CD4-positive, alpha-beta T cell treated with Interleukin-12 subunit alpha and Interleukin-12 subunit beta, for 1 hour (primary cell): ENCODE measurements at places on chromosomes 11 and 22.
A peak's percentile ranks its signal among the peaks of the same experiment; 100 is the strongest.

- DNase-seq = no peak
Observed at GRCh38 chr11:86043765-86044503, 24.9 kb downstream of the PICALM start.

GRCh38 chr11:63765688-63766241 is 2.8 kb downstream of the ZFTA start:
- no peak for DNase-seq

DNA sequence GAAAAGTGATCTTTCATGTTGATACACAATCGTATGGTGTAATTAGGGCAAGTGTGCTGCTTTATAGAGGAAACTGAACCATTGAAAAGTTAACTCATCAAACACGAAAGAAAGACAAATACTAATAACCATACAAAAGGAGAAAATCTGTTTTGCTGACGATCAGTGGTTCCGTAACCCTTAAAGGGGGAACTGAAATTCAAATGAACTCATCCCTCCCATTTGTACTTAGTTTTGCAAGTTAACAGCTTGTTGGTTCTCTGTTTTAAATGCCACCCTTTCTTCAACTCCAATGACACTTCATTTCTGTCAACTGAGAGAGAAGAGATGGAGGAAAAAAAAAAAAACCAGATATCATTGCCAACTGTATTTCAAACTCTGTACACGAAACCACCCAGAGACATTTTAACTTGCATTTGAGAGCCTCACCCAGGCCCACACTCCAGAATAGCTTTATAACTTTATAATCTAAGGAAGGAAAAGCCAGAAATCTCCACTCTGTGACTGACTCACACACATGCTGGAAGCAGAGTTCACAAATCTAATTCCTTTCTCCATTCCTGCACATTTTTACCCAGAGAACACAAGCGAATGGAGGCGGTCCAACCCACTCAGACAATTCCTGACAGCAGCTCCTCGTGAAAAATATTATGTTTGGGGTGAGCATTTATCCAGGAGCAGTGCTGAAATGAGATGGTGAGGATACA is 17.4 kb upstream of the CSNK2A3 start:
- DNase-seq = no peak

GRCh38 chr11:47724041-47724729 is 9.0 kb upstream of the AGBL2 start:
- no peak for DNase-seq

- peak; percentile 76 for DNase-seq
Observed at GRCh38 chr22:42169055-42169469, 38.5 kb upstream of the CYP2D6 start.

GRCh38 chr22:27252282-27253049 is 549.1 kb downstream of the MN1 start:
- DNase-seq = no peak

GRCh38 chr11:44964526-44965209 is 14.0 kb upstream of the TP53I11 start:
- DNase-seq = no peak

DNA sequence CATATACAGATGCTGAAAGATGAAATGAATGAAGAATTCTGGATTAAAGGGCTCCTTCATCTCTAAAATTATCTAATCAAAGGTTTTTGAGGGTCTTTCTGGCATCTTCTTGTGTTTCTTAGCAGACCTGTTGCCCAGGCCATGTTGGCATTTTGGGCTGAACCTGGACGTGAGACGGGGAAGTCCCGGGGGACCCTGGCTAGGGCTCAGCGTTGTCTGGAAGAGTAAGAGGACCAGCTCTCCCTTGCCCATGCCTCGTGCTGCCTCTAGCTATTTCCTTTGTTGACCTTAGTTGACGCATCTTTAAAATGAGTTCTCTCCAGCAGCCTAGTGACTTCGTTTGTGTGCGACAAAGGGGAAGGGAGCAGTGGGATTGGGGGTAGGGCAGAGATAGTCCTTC is 152.2 kb downstream of the ST3GAL4 start:
- no peak for DNase-seq

- DNase-seq = no peak
Observed at GRCh38 chr11:19777377-19778102, 64.9 kb downstream of the NAV2 start.

GRCh38 chr22:17368554-17369438 is 464 bp upstream of the CECR2 start:
- no peak for DNase-seq

DNA sequence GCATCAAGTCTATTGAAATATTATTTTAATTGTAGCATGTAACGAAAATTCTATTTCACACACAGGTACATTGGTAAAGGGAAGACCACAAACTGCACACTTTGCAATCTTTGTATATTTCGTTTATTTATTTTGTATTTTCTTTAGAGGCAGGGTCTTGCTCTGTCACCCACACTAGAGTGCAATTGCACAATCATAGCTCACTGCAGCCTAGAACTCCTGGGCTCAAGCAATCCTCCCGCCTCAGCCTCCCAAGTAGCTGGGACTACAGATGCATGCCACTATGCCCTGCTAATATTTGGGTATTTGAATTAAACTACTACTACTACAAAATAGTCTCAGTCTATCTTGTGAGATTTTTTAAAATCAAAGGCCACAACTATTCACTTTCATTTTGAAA is 42.7 kb downstream of the GAB2 start:
- no peak for DNase-seq

DNA sequence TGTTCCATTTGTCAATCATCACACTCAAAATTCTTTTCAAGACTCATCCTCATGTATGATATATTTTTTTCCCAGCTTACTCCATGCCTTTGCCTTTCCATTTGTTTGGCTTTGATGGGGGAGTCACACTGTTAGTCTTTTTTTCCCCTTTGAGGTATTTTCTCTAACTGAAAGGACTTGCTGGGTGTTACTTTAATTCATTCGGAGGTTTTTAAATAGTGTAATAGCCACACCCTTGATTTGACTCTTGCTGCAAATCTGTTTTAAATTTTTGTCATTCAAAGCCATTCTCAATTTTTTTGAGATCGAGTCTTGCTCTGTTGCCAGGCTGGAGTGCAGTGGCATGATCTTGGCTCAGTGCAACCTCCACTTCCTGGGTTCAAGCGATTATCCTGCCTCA is 84.1 kb downstream of the C11orf87 start:
- no peak for DNase-seq

- DNase-seq = peak; percentile 69
Observed at GRCh38 chr22:42317008-42317407, 46.6 kb upstream of the TCF20 start.

- no peak for DNase-seq
Observed at GRCh38 chr11:110518809-110519514, 89.2 kb downstream of the FDX1 start.

DNA sequence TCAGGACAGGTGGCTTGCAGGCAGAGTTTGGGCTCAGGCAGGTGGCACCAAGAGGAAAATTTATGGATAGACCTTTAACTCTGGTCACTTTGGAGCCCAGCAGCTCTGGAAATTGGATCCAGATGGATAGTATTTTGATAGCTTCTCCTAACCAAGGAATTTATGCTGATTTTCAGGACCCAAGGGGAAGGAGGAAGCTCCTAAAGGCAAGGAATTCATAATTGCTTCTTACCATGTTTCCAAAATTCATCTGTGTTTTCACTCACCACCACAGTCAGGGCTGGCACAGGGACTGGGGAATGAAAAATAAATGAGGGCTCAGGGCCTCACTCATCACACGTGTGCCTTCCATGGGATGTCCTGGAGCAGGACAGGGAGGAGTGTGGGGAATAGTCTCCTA is 317.8 kb downstream of the ST3GAL4 start:
- DNase-seq = no peak

DNA sequence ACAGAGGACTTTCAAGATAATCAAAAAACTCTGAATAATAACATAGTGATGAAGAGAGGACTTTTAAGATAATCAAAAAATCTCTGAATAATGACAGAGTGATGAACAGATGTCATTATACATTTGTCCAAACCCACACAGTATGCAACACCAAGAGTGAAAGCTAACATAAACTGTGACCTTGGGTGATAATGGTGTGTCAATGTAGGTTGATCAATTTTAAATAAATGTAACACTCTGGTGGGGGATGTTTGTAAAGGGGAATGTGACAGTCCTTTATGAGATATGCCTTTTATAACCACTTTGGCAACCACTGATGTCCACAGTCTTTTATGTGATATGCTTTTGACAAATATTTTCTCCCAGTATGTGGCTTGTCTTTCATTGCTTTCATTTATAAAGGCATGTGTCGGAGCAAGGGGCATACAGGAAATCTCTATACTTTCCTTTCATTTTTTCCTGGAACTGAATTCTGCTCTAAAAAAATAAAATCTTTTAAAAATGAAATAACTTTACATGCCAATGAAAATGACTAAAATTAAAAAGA is 10.3 kb upstream of the OR9G1 start:
- no peak for DNase-seq

DNA sequence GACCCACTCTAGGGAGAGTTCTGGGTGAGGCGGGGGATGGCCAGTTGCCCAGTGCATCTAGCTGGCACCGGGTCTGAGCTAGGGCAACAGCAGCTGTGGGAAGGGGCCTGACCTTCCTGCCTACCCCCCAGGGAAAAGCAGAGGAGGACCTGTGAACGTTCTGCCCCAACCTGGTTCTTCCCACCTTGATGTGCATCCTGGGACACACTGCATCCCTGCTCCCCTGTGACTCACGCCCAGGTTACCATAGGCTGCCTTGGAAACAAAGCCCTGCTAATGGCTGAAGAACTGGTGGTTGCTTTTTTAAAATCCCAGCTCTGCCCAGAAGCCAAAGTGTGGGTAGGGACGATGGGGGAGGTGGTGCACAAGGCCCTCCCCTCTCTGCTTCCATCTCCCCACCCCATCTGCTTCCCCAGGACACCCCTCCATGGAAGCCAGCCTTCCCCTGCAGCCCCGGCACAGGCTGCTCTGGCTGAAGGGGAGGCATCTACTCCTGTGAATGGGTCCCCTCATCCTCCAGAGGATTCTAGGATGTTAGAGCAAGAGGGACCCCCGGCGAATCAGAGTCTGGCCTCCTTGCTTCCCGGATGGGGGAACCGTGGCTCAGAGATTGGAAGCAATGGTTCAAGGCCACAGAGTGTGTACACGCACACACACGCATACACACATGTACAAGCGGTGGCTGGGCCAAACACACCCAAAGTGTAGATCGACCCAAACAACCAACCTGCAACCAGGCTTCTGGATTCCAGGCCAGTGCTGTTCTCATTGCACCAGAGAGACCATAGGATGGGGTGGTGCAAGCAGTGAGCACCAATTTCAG is 7.6 kb upstream of the C11orf96 start:
- DNase-seq = no peak

DNA sequence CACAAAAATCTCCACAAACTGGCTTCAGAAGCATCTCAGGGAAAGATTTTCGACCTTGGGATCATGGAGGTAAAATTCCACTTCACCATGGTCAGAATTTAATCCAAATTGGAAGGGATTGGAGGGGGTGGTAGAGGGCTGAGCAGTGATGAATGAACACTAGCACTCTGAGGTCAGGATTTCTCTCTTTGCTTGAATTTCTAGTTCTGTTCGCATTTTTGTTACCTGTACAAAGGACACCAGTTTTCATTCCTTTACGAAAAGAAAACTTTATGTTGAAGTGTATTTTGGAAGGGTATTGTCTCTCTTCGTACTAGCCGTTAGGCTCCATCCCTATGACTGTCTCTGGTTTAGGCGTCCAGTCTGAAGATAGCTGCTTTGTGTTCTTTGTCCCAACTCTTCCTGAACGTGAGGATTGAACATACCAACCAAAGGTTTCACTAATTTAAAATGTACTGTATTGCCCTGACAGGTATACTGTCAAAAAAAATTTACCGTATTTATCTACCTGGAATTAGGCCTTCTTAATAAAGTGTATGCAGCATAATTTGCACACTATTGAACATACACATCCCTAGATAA is 772 bp downstream of the GRAP2 start:
- no peak for DNase-seq

DNA sequence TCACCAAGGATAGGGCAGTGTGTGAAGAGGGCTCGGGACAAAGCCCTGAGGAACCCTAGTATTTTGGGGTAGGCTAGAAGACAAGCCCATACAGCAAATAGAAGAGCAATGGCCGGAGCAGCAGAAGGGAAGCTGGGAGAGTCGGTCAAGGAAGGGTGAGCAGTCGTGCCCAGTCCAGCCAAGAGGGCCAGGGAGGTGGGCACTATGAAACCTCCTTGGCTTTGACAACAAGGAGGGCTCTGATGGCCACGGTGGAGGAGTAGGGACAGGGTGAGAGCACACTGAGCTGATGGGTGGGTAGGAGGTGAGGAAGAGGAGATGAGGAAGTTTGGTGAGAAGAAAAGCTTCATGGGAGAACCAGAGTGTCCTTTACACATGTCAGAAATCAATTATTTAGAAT is 2.2 kb upstream of the YWHAH start:
- DNase-seq = no peak

- DNase-seq = no peak
Observed at GRCh38 chr22:44407987-44408828, 89.8 kb downstream of the RTL6 start.
